ENCODE measurements at places on chromosomes 4 and X.

DNA sequence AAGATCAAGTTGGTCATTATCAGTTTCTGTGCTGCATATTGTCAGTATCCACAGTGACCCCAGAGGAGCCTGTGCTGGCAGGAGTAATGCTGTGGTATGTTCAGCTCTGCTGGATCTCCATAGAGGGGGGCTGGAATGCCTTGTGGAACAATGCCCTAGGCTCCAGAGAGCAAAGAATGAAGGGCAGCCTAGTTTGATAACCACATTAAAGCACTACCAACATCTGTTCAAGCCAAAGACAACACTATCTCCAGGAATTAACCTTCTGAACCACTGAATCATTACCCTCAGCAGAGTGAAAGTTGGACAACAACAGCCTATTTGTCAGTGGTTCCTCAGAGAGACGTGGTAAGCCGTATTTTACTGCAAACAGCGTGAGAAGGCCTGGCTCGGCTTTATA is 192.3 kb upstream of the CXorf66 start:
- DNase-seq = no peak

- DNase-seq = no peak
These were observed 8.9 kb downstream of the FAT4 start for GRCh38 chr4:125323654-125324053.

DNA sequence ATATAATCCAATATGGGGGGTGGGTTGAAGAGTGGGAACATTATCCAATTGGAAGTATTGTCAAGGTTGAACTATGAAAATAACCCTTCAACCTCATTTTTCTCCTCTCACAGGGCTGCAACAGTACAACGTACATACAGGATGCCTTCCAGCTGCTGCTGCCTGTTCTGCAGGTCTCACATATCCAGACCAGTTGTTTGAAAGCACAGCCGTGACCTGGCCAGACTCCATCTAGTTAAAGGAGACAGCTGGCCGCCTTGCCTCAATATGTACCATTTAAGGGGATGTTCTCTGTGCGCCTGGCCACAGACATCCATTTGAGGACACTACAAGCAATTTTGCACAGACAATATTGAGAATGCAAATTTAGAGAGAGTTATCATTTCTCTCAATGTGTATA is 75.7 kb downstream of the FAM114A1 start:
- DNase-seq = no peak

DNA sequence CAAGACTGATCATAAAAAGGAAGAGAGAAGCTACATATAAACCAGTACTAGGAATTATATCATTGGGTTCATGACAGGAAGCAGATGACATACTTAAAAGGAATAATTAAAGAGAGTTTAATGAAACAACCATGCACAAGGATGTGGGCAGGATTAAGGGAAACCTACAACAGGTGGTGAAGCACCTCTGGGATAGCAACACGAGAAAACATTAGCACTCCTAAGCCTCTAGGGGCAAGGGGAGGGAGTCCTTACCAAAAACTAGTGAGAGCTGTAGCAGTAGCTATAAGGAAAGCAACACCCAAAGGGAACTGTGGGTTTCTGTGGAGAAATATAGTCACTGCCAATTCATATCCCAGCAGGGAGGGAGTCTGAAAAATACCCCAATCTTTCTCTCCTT is 7.2 kb upstream of the THOC2 start:
- no peak for DNase-seq

DNA sequence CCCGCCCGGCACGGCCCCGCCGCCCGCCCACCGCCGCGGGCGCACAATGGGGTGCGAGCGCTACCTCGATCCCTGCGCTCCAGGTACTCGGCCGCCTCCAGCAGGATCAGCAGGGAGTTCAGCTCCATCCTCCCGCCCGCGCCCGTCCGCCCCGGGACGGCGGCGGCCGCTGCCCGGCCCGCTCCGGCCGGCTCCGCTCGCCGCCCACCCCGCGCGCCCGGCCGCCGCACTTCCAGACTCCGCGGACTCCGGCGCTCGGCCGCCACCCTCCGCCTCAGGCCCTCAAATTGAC is at the start of gene MXD4:
Gene MXD4, minus strand, starts transcription at position 257 of the 292 bp plus-strand sequence. Its CDS starts 129 bp downstream, at position 128.
- no peak for DNase-seq

DNA sequence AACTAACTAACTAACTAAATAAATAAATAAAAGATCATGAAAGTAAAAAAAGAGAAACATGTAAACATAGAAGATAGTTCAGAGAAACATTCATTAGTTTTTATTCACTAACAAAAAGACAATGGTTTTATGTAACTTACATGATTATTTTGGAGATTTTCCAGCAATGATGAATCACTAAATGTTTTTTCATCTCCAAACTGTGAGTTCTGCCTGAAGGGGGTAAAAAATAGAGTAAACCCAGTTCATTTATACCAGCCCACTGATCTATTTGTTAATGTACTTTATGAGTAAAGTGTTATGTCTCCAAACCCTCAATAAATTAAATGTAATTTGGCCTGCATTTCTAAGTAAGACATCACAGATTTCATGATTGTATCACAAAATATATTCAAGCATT is 101.1 kb downstream of the ATP8A1 start:
- DNase-seq = no peak

DNA sequence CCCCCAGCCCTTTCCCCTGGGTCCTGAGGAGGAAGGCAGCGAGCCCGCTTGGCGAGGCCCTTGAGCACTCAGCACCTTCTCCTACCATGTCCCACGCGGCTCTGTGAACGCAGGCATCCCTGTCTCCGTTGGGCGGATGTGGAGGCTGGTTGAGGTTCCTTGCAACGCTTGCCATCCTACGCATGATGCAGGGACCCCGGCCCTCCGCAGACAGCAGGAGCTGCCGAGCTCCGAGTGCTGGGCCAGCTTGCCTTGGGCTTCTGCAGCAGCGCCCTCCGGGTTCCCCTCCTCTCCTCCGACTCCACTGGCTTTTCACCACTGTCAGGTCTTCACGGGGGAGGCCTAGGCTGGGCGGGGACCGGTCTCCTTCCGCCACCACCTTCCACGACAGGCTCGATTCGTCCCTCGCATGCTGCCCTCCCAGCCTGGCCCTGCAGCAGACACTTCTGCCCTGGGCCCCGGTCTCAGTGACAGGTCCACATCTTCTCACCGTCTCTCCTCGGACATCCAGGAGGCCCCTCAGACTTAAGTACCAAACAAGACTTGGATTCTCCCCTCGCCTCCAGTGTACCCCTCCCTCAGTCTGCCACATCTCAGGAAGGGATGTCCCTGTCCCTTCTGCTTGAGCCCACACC is 67.6 kb upstream of the HGFAC start:
- no peak for DNase-seq

- DNase-seq = no peak
These were observed 725 bp upstream of the CXCL1 start for GRCh38 chr4:73868206-73869129.

GRCh38 chr4:111198446-111198845 is 575.6 kb upstream of the PITX2 start:
- DNase-seq = no peak

GRCh38 chrX:129701624-129702069 is 37.1 kb upstream of the XPNPEP2 start:
- peak; percentile 44 for DNase-seq

DNA sequence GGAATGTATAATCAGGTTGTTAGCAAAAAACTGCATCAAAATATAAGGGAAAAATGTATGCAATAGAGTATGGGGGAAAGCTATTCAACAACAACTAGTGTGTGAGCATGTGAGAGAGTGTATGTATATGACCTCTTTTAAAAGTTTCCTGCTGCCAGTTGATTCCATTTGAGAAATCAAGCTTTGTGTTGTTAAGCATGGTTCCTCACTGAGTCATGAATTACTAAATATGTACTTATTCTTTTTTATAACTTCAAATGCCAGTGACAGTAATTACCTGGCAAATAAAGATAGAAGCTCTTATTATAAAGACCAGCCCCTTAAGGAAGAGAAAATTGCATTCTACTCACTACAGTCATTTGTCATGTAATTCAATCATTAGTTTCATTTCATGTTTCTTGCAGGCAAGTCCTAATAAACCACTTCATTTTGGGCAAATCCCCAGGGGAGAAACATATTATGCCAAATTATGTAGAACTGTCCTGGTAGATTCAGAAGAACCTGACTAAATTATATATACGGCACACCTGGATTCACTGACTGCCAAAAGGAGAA is 19.2 kb downstream of the RASGEF1B start:
- DNase-seq = no peak

GRCh38 chr4:73725985-73726384 is 14.4 kb upstream of the CXCL8 start:
- DNase-seq = no peak

DNA sequence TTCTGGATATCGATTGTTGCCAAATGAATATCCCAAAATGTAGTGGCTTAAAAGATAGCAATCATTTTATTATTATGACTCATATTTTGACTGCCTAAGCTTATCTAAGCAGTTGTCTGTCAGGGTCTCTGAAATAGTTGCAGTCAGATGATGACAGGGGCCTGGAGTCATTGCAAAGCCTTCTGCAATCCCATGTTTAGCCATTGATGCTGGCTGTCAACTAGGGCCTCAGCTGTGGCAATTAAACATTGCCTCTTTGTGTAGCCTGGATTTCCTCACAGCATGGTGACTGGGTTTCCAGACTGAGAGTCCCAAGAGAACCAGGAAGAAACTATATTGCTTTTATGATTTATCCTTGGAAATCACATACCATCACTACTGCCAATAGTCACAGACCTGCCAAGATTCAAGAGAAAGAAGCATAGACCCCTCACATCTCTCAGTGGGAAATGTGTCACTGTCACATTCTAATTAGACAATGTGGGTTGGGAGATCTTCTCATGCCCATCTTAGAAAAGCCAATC is 227.3 kb upstream of the NOCT start:
- no peak for DNase-seq

DNA sequence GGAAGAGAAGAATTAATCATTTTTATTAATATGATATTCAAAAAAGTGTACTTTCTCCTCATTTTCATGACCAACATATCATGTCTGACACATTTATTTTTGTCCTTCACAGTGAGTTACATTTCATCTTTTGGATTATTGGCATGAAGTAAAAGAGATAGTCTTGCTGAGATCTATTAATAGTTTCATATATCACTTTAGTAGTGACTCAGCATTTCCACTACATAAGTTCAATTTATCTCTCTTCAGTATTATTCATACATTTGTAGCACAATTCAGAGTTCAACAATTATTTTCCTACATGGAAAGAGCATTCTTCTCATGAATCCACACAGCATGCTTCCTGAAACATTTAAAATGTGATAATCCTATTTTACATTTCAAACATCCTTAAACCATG is 1461.1 kb downstream of the TECRL start:
- no peak for DNase-seq

GRCh38 chr4:29708473-29708872 is 1011.7 kb upstream of the PCDH7 start:
- DNase-seq = no peak

- no peak for DNase-seq
These were observed 11.2 kb upstream of the ALB start for GRCh38 chr4:73392936-73393335.

DNA sequence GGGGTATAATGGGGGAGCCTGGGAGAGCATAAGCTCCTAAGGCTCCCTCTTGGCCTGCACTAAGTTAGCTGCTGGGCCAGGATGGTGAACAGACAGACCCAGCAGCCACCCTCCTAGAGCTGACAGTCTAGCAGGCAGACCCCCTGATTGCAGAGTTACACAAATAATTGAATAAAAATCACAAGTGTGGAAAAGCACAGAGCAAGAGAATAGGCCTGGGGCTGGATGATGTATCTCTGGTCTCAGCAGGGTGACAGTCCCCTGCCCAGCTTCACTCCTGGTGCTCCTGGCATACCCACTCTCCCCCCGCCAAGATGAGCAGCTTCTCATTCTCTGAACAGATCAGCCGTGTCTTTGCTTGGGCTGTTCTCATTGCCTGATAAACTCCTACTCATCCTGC is 86.1 kb upstream of the STX18 start:
- no peak for DNase-seq

DNA sequence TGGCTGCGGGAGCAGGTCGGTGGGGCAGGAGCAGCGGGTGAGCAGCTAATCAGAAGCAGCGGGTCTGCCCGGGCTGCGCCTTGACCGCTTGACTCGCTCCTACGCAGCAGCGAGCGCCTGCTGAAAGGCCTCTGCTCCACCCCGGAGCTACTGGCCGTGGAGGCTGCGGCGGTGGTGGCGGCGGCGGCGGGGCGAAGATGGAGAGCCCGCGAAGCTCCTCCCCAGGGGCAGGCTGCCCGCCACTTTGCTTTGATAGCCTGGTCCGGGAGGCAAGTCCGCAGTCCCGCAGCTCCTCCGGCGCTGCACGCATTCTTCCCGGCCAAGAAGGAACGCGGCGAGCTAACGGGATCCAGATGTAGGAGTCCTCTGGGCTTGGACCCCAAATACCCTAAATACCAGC is 36.7 kb downstream of the PJA1 start:
- no peak for DNase-seq

GRCh38 chrX:85930099-85930498 is 117.3 kb downstream of the CHM start:
- DNase-seq = no peak

DNA sequence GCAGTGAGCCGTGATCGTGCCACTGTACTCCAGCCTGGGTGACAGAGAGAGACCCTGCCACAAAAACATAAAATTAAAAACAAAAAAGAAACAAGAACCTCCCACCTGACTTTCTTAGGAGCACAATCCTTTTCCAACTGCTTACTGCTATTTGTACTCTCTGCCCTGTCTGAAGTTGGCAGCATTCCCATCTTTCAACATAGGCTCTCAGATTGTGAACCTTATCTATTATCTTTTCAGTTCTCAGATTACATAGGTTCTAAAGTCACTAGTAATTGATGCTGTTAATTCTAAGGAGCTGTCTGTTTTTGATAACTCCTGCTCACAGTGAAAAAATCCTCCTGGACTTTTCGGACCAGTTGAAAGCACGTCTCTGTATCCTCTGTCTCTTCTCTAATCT is 812.2 kb upstream of the CT83 start:
- no peak for DNase-seq

DNA sequence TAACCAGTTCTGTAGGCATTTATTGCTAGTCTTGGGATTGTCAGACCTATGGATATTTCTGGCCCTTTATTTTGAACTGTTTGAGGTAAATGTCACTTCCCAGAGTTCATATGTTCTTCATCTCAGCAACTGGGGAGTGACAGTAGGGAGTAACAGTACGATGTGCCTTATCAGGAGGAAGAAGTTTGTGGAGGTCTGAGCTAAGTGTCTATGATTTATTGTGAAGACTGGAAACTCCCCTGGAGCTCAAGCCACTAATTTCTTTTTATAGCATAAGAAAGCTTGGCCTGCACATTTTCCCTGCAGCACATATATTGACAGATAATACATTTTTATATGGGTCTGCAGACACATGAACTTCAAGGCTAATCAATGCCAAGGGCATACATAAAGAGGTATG is 383.8 kb downstream of the GRXCR1 start:
- no peak for DNase-seq

DNA sequence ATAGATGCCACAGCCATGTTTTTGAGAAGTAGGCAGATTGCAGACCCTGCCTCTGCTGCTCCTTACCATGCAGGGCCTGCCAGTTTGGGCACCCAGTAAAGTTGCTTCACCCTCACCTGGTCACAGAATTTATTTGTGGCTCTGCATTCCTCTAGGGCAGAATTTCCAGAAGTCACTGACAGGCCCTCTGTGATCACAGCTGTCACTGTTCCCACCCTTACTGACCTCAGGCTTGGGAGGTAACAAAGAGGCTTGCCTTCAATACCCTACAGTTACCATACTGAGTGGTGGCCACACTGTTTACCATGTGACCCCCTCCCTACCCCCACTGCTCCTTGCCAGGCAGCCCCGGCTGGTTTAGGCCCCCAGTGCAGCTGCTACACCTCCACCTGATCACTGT is 375.1 kb downstream of the SH3BGRL start:
- no peak for DNase-seq
